ENCODE measurements at places on chromosomes 1 and 21. TPM values are rescaled to one million over a fixed set of nuclear protein-coding genes. Genes with fewer than 3 reads are reported as not detected.

The MNDA gene
- not detected for total RNA-seq

The MAP3K21 gene
- total RNA-seq, result 13.7 TPM

The PTGER3 gene
- total RNA-seq, result 0.11 TPM

The HHAT gene
- total RNA-seq, result 2.4 TPM

The HLX gene
- total RNA-seq, result 8.1 TPM

- DNase-seq, result no peak
These were observed 30.1 kb downstream of the CLIC4 start for GRCh38 chr1:24775348-24775747.

DNA sequence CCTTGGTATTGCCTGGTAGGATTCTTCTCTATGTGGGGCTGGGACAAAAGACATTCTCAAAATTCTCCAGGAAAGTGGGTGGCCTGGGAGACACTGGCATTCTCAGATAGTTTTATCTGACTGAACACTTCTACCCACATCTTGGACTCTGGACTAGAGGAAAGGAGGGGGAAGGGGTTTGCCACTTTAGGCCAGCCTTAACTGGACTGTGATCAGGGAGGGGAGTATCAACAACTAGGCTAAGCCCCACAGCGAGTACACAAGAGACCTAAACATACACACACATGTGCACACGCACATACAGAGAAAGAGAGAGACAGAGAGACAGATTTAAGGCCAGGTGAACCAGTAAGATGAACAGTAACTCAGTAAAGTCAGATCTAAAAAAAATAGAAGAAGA lies 1.2 kb upstream of the SEMA6C start:
- DNase-seq, result no peak

GRCh38 chr21:27104846-27105431 lies 138.1 kb upstream of the ADAMTS5 start:
- peak; percentile 60 for DNase-seq

DNA sequence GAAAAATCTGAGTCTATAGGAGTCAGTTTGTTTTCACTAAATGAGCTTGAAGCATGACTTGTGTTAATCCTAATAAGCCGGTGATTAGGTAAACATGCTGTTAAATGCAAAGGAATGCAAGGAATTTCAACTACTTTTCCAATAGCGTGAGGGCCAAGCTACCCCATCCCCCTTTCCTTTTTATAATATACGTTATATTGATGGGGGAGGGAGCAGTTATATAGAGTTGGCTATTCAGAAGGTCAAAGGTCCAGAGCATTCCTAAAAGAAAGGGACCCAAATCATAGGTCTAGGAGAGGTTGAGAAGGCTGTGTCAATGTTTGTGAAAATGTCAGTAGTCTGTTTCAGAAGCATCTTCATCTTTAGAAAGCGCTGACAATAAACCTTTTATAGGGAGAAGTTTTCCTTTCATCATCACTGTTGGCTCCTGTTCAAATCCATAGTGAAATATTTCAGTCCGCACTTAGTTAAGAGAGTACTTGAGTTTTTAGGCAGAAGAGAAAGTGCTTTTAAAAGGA lies 3.8 kb downstream of the CCN1 start:
- peak; percentile 90 for DNase-seq

GRCh38 chr1:33378524-33378923 lies 52.4 kb downstream of the PHC2 start:
- DNase-seq, result no peak

The SPRR1A gene
- not detected for total RNA-seq

The SON gene
- 373 TPM for total RNA-seq

- peak; percentile 25 for DNase-seq
These were observed 833 bp upstream of the DIP2A start for GRCh38 chr21:46457801-46458314.

DNA sequence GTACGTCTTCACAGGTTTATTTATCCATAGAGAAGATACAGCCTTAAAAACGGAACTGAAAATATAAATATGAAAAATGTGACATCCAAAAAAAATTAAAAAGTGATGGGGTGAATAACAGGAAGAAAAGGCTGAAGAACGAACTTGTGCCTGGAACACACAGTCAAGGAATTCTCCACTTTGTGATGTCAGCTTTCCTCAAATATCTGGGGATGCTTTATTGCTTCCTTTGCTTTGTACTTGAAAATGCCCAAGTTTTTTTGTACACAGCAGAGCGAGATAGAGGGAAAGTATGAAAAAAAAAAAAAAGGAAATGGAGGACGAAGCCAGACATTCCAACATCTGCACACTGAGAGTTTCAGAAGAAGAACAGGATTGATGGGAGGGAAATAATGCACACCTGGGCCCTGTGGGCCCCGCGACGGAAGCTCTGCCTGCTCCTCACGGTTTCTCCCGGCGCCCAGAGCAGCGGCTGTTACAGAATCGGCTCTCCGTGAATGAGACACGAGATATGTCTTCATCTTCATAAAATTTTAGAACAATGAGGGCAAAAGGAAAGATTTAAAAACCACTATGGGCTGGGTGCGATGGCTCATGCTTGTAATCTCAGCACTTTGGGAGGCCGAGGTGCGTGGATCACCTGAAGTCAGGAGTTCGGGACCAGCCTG lies 10.0 kb upstream of the LRRC3 start:
- DNase-seq, result no peak

- no peak for DNase-seq
These were observed 928 bp downstream of the SLC6A17 start for GRCh38 chr1:110151175-110151669.

DNA sequence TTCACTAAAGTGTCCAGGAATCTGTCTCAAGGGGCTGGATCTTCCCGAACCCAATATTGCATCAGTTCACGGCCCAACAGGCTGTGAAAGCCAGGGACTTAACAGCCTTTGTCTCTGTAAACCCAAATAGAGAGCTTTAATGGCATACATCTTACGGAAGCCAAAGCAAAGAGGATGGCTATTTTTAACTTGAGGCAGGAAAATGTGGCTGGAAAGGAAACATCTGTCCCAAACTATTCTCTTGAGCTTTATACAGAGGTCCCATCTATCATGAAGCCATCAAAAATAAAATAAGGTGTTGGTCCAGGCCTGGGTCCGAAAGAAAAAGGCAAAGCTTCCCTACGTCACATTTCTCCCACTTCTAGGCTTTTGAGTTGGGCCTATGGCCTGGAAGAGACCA lies 7.7 kb upstream of the CD34 start:
- no peak for DNase-seq

DNA sequence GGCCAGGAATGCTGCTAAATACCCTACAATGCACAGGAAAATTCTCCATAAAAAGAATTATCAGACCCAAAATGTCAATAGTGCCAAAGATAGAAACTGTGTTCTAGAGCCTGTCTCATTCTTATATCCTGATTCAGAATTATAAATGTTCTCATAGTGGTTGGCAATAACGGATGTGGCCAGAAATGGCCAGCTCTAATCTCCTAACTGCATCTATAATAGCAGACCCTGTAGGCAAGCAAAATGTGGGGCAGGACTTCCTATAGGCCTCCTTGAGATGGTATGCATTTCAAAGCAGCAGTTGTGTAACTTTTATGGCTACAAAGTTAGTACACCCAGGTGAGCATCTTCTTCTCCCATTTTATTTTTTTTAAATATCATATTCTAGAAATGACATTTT lies 95.9 kb upstream of the SGIP1 start:
- peak; percentile 41 for DNase-seq

DNA sequence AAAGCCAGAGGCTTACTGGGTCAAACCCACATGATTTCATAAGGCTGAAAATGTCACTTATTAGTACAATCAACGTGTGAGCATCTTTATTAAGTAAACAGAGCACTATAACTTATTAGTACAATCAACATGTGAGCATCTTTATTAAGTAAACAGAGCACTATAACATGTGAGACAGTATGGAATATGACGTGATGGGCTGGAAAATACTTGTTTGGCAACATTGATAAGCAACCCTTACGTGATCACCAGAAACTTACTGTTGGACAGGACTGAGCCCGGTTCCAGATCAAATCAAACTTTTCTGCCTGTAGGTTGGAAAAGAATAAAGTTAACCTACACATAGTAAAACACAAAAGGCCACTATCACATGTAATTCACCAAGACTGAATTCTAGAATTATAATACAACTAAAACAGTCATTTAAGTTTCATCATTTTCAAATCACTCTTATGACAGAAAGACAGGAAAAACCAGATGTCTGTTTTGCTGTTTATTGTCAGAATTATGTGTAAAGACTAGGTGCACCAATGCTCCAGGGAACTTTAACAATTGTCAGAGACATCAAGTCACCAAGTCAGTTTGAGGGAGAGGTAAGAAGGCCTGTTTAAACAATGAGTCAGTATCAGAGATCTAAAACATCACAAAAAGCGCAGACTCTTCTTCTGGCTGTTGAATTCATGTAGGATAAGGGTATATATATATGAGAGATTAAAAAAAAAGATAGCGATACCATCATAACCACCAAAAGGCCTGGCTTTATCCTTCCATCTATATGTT lies 15.7 kb downstream of the ATPAF1 start:
- DNase-seq, result peak; percentile 50

DNA sequence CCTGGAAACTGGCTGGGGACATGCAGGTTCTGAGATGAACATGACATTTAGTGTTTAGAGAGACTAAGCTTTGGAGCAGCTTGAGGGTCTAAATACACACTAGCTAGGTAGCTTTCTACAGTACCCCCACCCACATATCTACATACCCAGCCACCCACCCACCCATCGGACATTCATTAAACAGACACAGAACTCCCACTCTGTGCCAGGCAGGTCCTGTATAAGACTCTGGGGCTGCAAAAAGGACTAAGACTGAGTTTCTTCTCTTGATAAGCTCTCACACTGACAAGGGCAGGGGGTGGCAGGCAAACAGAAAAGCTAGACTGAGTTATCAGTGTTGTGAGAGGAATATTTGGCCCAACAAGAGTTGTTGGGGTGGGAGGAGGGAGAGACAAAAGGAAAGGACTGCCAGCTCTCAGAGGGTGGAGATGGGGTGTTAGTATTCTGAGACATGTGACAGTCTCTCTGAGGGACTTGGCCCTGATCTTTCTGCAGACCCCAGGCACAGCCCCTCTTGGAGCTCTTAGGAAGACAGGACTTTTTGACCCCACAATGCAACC lies 6.8 kb downstream of the MAP7D1 start:
- DNase-seq, result no peak

Data from PC-3 (cell line).